ENCODE measurements at places on chromosomes 12 and 14.

- DNase-seq = no peak
These were observed 160.5 kb upstream of the RASSF8 start for GRCh38 chr12:25797949-25798348.

DNA sequence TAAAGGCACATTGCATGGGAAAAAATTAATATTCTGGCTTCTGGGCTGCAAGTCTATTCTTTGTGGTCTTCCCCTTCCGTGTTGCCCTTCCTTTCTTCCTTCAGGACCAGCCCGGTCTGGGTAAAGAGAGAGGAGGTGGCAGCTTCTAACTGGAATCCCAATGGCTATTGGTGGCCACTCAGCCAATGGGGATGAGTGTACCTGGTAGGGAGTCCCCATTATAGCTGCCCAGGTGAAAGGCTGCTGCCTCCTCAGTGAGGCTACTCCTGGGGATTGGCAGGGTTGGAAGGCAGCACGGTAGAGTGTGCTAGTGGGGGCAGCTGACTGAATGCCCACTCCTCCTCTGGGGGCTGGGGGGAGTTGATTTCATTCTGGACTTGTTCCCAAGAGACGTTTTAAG, 112.6 kb downstream of the RBM19 start:
- no peak for DNase-seq

GRCh38 chr12:114671443-114672411, 12.2 kb downstream of the TBX3 start:
- DNase-seq = no peak

DNA sequence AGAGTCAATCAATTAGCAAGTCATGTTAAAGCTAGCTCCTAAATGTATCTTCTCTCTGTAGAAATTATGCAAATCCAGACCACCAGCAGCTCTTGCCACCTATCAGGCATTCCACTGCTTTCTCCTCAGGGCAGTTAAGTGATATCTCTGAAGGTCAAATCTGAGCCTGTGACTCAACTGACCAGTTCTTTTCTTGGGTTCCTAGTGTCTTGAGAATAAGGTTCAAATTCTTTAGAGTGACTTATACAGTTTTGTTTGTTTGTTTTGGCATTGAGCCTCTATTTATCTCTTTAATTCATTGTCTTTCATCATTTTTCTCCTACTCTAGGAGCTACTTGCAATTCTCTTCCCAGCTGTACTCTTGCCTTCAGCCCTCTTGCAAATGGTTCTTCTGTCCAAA, 2.5 kb upstream of the LRIG3 start:
- DNase-seq = no peak

GRCh38 chr14:66143387-66144112, 342.6 kb upstream of the CCDC196 start:
- DNase-seq = no peak

- DNase-seq = no peak
These were observed 3.0 kb downstream of the ATP6V0A2 start for GRCh38 chr12:123715195-123715594.

DNA sequence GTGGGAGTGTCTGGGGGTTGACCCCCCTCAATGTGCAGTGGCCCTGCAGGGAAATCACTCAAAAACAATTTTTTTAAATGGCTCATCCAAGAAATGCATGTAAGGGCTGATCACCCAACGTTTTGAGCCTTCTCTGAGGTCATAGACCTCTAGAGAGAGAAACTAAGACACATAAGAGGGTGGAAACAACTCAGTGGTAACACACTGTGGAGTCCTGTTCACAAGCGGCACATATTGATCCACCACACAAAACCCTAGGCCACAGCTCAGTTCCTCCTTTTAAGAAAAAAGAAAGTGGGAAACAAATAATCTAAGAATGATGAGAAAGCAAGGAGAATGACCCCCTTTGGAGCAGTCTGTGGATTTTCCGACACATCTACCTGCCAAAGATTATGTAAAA, 83.0 kb upstream of the METAP2 start:
- no peak for DNase-seq

DNA sequence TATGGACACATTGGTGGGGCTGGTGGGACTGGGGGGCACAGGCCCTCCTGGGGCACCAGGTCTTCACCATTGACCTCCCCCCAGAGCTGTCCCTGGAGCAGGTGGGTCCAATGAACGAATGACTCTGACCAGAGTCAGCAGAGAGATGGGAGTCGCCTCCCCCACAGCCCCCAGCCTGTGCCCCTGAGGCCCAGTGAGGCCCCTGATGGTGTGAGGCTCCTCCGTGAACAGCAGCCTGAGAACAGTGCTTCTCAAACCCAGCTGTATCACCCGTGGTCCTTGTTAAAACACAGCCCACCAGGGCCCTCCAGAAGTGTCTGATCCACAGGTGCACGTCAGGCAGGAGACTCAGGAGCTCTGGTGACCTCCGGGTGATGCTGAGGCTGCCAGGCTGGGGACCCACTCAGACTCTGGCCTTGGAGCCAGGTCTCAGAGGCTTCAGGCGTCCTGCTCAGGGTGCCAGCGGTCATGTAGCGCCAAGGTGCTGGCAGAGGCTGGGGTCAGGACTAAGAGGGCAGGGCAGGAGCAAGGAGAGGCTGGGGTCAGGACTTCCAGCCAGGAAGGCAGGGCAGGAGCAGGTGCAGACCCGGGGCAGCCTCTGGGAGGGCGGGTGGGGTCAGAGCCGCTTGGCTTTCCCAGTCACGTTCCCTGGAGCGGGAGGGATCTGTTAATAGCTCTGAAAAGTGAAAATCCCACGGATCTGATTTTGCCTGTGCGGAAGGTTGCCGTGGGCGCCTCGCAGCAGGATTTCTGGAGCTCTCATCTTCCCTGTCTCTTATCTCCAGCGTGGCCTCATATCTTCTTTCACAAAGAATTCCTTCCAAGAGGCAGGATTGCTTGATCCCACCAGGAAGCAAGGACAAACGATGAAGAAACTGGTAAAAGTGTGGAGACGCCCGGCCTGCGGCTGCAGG, 35.0 kb downstream of the GALNT9 start:
- no peak for DNase-seq

GRCh38 chr12:1313906-1314305, 280.5 kb downstream of the FBXL14 start:
- no peak for DNase-seq

DNA sequence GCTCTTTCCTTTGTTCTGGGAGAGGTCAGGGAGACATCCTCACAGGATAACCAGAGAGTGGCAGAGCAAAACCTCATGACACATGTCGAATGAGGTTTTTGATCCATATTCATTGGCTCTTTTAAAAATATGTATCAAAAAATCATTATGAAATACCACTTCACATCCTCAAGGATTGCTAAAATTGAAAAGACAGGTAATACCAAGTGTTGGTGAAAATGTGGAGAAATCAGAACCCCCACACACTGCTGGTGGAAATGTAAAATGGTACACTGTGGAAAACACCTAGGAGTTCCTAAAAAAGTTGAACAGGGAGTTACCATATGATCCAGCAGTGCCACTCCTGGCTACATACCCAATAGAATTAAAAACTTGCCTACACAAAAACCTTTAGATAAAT, 107.8 kb upstream of the ARID2 start:
- no peak for DNase-seq

DNA sequence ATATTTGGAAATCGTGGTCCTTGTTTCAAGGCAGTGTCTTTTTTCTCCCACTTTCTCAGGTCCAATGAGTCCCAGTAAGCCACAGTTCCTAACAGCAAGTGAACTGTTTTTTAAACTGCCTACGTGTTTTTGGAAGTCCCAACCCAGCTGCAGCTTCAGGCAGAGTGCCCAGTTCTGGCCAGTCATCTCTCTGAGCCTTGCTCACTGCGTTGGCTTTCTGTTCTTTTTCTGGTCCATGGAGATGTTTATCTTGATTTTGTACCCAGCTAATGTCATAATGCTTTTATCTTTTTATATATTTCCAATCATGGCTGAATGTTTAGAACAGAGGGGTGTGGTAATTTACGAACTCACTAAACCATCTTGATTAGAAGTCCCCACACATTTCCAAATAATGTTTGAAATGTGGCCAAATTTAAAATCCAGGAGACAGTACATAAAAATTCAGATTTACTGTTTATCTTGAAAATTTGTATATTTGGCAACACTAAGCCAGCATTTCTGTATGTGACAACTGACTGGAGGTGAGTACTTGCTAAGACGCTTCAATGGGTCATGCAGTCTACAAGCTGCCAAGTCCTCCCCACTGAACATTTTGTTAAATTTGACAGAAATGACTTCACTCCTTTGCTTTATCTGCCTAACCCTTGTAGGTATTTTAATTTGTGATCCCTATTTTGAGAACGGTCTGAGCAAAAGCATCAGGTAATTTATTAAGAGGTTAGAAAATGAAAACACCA, 46.1 kb upstream of the OTOGL start:
- no peak for DNase-seq

DNA sequence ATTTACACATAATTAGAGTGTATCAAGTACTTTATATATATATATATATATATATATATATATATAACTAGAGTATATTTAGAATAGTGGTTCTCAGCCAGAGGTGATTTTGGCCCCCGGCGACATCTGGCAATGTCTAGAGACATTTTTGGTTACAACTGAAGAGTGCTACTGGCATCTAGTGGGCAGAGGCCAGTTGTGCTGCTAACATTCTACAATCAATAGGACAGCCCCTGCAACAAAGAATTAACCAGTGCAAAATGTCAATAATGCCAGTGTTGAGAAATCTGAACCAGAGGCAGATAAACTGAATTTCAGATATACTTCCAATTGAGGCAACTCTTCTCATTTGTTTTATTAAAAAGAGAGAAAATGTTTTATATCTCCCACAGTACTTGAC, 8.9 kb downstream of the GTF2A1 start:
- no peak for DNase-seq

DNA sequence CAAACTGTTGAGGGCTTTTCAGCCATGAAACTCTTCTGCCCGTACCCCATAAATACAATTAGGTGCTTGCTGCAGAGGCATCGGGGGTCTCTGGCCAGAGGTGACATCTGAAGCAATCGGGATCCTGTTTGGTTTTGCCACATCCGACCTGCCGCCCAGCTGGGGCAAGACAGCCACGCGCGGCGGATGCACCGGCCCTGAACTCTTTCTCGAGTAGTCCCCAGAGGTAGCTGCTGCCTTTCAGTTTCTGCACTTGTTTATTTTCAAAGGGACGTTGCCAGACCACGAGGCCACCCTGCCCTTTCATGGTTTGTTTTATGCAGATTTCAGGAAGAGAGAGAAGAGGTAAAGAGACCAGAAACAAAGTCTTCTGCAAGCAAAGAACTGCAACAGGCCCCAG, 10.6 kb upstream of the MLXIP start:
- no peak for DNase-seq

DNA sequence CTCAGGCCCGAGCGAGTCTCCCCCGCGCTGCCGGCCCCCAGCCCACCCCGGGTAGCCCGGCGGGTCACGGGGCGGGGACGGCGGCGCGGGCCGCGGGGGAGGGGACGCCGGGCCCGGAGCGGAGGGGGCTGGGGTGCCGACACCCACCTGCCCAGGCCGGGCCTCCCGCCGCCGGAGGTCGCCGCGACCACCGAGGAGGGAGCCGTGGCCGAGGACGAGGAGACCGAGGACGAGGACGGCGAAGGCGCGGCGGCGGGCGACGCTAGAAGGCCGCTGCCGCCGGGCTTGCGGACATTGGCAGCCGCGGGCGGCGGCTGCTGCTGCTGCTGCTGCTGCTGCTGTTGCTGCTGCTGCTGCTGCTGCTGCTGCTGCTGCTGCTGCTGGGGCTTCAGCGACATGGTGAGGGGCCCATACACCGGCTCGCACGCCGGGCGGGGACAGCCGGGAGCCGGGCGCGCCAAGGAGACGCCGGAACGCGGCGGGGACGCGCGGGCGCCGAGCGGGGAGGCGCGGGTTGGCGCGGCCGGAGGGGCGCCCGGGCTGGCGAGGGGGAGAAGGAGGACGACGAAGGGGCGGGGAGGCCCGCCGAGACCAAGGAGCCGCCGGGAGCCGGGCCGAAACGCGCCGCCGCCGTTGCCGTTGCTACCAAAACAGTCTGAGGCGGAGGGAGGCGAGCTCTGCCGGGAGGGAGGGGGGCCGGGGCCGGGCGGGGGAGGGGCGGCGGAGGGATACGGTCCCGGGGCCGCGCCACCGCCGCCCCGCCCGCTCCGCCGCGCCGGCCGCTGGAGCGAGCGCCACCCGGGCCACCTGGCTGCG, at the start of gene ATXN2:
TSS of gene ATXN2 (minus strand) at position 679 of the 816 bp plus-strand sequence. CDS start at position 398, 281 bp downstream.
- peak; percentile 53 for DNase-seq

- DNase-seq = no peak
These were observed 27.6 kb upstream of the GALNT9 start for GRCh38 chr12:132356691-132357622.

- peak; percentile 73 for DNase-seq
These were observed 11.3 kb upstream of the SNAPC1 start for GRCh38 chr14:61750708-61751474.

DNA sequence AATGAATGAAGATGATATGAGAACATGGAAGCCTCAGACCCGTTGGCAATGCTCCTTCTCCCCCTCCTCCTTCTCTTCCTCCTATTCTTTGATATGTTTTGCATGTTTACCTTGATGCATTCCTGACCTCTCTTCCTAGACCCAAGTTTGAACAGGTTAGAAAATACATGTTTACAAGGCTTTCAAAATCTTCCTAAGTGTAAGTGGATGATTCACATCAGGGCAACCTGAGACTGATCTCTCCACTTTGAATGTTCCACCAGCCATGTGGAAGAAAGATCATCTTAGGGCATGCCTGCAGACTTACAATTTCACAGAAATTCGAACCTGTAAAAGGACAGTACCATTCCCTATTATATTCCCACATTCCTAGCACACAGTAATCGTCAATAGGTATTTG, 18.0 kb upstream of the LDHB start:
- DNase-seq = no peak

GRCh38 chr14:105139831-105140239, 28.7 kb downstream of the JAG2 start:
- no peak for DNase-seq

DNA sequence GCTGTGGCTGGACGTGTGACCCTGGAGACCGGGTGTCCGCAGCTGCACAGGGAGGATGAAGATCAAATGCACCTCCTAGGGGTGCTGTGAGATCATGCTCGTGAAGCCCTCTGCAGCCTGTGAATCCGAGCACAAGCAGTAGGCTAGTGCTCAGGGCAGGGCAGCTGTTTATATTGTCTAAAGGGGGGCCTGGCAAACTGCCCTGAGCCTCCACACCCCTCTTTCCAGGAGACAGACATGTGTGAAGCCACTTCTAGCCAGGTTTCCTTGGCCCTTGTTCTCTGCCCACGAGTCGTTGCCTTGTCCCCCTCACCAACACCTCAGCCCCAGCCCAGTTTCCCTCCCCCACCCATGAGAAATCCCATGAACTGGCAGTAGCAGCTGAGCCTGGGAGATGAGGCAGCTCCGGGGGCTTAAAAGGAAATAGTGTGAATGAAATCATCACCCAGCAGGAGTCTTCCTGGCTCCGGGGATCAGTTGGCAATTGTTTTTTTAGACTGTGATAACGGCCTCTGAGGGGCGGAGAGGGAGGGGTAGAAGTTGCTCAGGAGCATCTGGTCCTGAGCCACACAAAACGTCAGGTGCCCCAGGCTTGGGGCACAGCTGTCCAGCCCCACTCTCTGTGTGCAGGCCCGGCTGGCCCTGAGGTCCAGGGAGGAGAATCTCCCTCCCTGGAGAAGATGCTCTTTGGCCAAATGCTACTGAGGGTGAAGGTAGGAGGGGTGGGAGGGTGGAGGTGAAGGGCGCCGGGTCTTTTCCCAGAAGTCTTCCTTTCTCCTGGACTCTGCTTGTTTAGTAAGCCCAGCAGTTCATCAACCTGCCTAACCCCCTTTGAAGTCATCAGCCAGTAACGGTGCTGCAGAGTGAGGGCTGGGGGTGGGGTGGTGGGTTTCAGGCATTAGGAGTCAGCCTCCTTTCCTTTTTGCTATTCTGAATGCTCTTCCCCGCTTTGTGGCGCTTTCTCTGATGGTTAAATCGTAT, 4.0 kb downstream of the FGF6 start:
- DNase-seq = no peak

- no peak for DNase-seq
These were observed 53.5 kb downstream of the IGF1 start for GRCh38 chr12:102426599-102427542.
